ENCODE measurements at places on chromosomes 12 and 14. TPM values are rescaled to one million over a fixed set of nuclear protein-coding genes. Genes with fewer than 3 reads are reported as not detected.

DNA sequence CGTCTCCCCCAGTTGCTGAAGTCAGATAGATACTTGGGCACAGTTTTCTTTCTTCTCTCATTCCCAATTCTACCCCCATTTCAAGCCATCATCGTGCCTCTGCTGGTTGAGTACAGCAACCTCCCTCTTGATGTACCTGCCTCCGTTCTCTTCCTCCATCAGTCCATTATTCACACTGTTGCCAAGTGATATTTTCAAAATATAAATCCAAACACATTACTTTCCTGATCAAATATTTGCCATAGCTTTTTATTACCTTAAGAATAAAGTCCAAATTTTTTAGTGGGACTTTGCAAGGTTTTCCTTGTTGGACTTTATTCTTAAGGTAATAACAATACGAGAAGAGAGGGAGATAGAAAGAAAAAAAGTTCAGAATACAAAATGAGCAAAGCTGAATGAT, 18.6 kb upstream of the SSPN start:
- no peaks in the 10 kb centered on the region for H3K36me3 ChIP-seq
- no peaks in the 10 kb centered on the region for H3K4me1 ChIP-seq
- no peak overlapping the region for H3K4me3 ChIP-seq
- no peak overlapping the region for H3K27ac ChIP-seq

- peaks cover 10% of the 10 kb centered on the region for H3K36me3 ChIP-seq
- no peaks in the 10 kb centered on the region for H3K4me1 ChIP-seq
- peak; percentile 88 for DNase-seq
- no peaks in the 10 kb centered on the region for H3K27me3 ChIP-seq
Observed at GRCh38 chr12:56119361-56119796, 1.3 kb downstream of the ZC3H10 start.

GRCh38 chr12:42789808-42790760, 200.5 kb upstream of the PRICKLE1 start:
- no peaks in the 10 kb centered on the region for H3K36me3 ChIP-seq
- DNase-seq, result no peak

PTPRQ gene
- total RNA-seq, result 17.6 TPM

KLC1 gene
- total RNA-seq, result 201 TPM

DNA sequence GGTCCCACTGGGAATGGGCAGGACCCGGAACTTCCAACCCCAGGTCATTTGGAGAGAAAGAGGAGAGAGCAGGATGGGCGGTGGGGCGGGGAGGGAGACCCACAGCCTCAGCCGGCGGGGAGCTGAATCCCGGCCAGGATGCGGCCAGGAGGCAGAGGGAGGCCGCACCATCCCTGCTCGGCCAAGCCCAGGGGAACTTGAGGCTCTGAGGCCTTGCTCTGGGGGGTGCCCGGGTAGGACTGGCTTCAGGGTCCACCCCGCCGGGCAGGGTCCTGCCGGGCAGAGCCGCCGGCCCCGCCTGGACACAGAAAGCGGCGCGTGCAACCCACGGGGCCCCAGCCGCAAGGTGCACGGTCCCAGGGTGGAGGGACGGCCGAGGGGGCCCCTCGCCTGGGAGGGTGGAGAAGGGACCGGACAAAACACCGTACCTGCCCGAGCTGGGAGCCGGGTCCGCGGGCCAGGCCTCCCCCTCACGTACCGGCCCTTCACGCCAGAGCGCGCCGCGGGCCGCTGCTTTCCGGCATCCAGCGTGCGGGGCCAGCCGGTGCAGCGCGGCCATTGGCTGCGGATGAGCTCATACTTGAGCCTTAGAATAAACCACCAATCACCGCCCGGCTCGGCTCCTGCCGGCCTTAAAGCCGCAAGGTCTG, at the start of gene RPS6KL1:
Gene RPS6KL1, minus strand, starts transcription at position 509 of the 650 bp plus-strand sequence. CDS start 1,719 bp downstream, outside the sequence.
- no peaks in the 10 kb centered on the region for H3K36me3 ChIP-seq
- no peaks in the 10 kb centered on the region for H3K4me1 ChIP-seq
- H3K27ac ChIP-seq, result peak within 1 kb of the TSS; percentile 75
- peak; percentile 90 for DNase-seq
- H3K27me3 ChIP-seq, result no peaks in the 10 kb centered on the region
